ENCODE measurements at places on chromosomes 5 and 9. TPM values are rescaled to one million over a fixed set of nuclear protein-coding genes. Genes with fewer than 3 reads are reported as not detected.

PCDHGA6 gene
- 1.9 TPM for total RNA-seq

TUSC1 gene
- 31.2 TPM for total RNA-seq

IL13 gene
- total RNA-seq = not detected

CDH18 gene
- total RNA-seq = 5.3 TPM

ASPN gene
- total RNA-seq = not detected

FOXI1 gene
- total RNA-seq = not detected

ZCCHC7 gene
- 10.3 TPM for total RNA-seq

BTNL3 gene
- total RNA-seq = not detected

HABP4 gene
- total RNA-seq = 51.5 TPM

DNAI1 gene
- not detected for total RNA-seq

PPWD1 gene
- total RNA-seq = 35.4 TPM

GPRIN1 gene
- 24.6 TPM for total RNA-seq

CDKN2B-AS1 gene
- total RNA-seq = not detected

AK8 gene
- total RNA-seq = 0.43 TPM

IFNA21 gene
- total RNA-seq = not detected

DNAH5 gene
- 2.2 TPM for total RNA-seq

FAXDC2 gene
- 1.8 TPM for total RNA-seq

PELO gene
- 21.7 TPM for total RNA-seq

NELFB gene
- total RNA-seq = 116 TPM

TMEM38B gene
- 32.5 TPM for total RNA-seq

NSA2 gene
- 320 TPM for total RNA-seq

CRHBP gene
- total RNA-seq = not detected

PRUNE2 gene
- total RNA-seq = 9.3 TPM

ITGA2 gene
- 21.8 TPM for total RNA-seq

PGM5 gene
- not detected for total RNA-seq

AFAP1L1 gene
- total RNA-seq = 1.4 TPM

GLIPR2 gene
- 24.3 TPM for total RNA-seq

AP3B1 gene
- total RNA-seq = 70.5 TPM

ACTBL2 gene
- total RNA-seq = not detected

SPIN1 gene
- total RNA-seq = 160 TPM

RORB gene
- total RNA-seq = not detected

HSD17B3 gene
- not detected for total RNA-seq

GABRA6 gene
- total RNA-seq = not detected

IRX1 gene
- total RNA-seq = 5.4 TPM

C7 gene
- not detected for total RNA-seq

PDE6A gene
- 0.41 TPM for total RNA-seq

EHMT1 gene
- total RNA-seq = 54.7 TPM

SPATA31C1 gene
- not detected for total RNA-seq

GLRA1 gene
- total RNA-seq = not detected

PCDHAC1 gene
- total RNA-seq = 0.96 TPM

CCDC69 gene
- total RNA-seq = 3.3 TPM

GABRA1 gene
- not detected for total RNA-seq

SMIM33 gene
- total RNA-seq = not detected

CCDC192 gene
- total RNA-seq = not detected

SPINK6 gene
- total RNA-seq = 0.89 TPM

DTWD2 gene
- 21.1 TPM for total RNA-seq

SPATA31A3 gene
- total RNA-seq = not detected
